MCF 10A (cell line): ENCODE measurements at places on chromosomes 13 and 19. TPM values are rescaled to one million over a fixed set of nuclear protein-coding genes. Genes with fewer than 3 reads are reported as not detected.

DNA sequence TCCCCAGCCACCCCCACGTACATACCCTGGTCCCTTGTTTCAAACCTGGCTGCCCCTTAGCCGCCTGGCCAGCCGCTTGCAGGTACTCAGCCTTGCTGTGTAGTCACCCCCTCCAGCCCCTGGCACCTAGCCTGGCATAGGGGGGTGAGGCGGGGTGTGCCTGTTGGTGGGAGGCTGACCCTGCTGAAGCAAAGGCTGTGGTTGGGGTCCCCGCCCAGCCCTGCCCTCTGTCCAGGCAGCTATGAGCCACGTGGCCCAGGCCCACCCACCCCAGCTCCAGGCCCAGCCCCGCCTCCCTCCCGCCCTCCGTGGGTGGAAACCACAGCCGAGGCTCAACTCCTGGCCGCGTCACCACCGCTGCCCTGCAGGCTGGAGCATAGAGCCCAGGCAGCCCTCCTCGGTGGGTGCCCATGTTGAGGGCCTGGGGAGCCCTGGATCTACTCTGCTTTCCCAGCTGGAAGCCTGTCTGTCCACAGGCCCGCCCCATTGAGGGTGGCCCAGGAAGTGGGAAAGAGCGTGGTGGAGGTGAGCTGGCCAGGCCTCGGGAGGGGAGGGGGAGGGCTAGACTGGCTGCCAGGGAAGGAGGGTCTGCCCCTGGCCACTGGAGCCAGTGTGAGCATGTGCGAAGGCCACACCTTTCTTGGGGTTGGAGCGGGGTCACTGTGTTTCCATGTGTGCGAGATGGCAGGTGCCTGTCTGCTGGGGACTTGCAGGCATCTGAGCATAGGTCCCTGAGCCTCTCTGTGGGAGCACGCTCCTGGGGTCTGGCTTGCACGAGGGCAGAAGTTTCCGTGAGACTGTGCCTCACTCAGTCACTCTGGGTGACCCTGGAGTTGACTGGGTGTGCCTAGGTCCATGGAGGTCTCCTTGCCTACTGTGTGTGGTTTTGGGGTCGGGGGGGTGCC, 31.0 kb downstream of the PAK4 start:
- no peak overlapping the region for H3K27ac ChIP-seq
- H3K36me3 ChIP-seq: no peaks in the 10 kb centered on the region
- DNase-seq: peak; percentile 18
- peaks cover 48% of the 10 kb centered on the region for H3K4me1 ChIP-seq
- H3K4me3 ChIP-seq: peak overlapping the region; percentile 23

DNA sequence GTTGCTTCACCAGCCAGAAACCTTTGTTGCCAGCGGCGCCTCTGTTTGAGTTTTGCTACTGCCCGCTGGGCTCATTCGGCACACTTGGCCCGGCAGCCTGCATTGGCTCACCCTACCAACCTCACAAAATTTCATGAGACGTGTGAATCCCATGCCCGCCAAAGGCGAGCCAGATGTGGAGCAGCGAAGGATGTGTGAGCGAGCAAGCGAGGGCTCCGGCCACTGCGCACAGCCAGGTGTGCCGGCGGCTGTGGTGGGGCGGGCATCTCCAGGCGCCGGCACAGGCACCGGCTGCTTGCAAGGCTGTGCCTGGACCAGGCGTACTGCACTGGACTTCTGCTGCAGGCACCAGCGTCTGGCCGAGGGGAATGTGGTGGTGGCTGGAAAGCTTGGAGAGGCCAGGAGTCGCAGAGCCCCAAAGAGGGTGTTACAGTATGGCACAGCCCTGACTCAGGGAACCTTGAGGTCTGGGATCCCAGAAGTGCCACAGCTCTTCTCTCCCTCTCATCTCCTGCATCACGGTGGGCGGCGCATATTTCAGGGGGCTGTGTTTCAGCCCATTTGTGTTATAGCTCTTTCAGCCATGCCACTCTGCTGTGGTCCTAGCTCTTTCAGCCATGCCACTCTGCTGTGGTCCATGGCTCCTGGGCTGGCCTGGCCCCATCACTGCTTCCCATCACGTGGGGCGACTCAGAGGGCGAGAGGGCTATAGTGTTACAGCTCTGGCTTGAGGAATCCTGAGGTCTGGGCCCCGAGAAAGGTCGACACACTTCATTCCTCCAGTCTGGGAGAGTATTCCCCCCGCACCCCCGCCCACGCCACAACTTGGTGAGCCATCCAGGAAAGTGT, 592.0 kb upstream of the SLITRK5 start:
- no peak overlapping the region for H3K27ac ChIP-seq
- DNase-seq: no peak
- no peak overlapping the region for H3K4me3 ChIP-seq
- no peaks in the 10 kb centered on the region for H3K4me1 ChIP-seq
- no peaks in the 10 kb centered on the region for H3K36me3 ChIP-seq
- no peaks in the 10 kb centered on the region for H3K27me3 ChIP-seq

DNA sequence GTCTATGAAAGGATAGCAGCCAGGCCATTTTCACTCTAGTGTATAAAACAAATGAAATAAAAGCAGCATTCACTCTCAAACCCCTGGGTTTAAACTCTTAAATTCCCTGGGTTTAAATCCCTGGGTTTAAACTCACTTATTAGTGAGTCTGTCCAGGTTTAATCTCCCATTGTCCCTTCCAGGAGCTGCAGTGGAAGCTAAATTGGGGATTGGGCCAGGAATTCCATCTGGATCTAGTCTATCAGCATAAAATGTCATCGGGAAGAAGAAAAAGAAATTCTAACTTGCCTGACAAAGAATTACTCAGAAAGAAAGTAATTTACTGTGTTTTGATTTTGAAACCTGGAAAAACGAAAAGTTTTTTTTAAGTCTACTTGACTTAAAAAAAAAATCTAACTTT, 54.8 kb downstream of the FRY start:
- H3K4me3 ChIP-seq: no peak overlapping the region
- H3K36me3 ChIP-seq: no peaks in the 10 kb centered on the region
- H3K4me1 ChIP-seq: no peaks in the 10 kb centered on the region
- H3K27me3 ChIP-seq: no peaks in the 10 kb centered on the region
- H3K27ac ChIP-seq: no peak overlapping the region
- DNase-seq: no peak

DNA sequence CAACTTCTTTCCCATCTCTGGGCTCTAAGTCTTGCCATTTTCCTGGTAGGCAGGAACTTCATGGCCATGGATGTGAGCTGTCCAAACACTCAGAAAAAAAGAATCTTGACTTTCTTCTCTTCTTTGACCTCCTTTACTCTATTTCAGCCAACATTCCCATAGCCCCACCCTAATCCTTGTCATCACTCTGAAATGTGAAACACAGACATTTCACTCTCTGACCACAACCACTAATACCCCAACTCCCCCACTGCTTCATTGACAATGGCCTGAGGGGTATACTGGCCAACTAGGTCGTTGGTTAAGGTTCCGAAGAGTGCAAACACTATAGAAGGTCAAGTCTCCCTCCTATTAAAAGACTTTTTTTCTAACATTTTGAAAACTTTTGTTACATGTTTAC, 4.7 kb upstream of the CYP2A13 start:
- H3K27ac ChIP-seq: no peak overlapping the region
- DNase-seq: no peak
- peaks cover 5% of the 10 kb centered on the region for H3K4me1 ChIP-seq
- H3K36me3 ChIP-seq: no peaks in the 10 kb centered on the region
- H3K4me3 ChIP-seq: no peak overlapping the region

DNA sequence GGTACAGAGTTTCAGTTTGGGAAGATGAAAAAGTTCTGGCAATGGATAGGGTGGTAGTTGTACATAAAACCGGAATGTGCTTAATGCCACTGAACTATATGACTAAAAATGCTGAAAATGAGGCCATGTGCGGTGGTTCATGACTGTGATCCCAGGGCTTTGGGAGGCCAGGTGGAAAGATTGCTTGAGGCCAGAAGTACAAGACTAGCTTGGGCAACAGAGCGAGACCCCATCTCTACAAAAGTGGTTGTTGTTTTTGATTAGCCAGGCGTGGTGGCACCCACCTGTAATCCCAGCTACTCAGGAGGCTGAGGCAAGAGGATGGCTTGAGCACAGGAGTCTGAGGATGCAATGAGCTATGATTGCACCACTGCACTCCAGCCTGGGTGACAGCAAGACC, 12.8 kb downstream of the SMAD9 start:
- DNase-seq: no peak
- no peak overlapping the region for H3K27ac ChIP-seq
- no peaks in the 10 kb centered on the region for H3K27me3 ChIP-seq
- no peak overlapping the region for H3K4me3 ChIP-seq
- no peaks in the 10 kb centered on the region for H3K36me3 ChIP-seq

DNA sequence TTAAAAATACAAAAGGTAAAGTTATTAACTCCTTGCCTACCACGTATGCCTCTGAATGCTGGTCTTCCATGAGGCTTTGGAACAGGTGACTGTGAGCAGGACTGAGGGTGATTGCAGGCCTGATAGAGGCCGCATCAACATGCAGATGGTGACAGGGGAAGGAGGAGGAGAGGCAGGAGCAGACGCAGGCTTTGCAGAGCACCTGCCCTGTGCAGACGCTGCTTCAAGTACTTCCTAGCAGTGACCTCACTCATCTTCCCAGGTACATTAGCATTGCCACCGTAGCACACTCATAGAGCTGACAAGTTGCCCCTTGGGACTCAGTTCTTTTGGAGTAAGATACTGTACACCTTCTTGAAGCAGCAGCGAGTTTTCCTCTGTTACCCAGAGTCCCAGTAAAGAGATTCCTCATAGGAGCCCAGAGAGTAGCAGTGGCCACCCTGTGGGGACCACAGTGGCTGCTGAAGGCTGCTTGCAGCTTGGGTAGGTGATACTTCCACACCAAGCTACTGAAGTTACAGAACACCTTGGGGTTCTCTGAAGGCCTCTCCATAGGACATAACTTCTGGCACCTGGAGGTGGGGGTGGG, 56.0 kb downstream of the ZNF536 start:
- H3K4me3 ChIP-seq: no peak overlapping the region
- no peak overlapping the region for H3K27ac ChIP-seq
- no peaks in the 10 kb centered on the region for H3K4me1 ChIP-seq
- no peaks in the 10 kb centered on the region for H3K36me3 ChIP-seq

- H3K27ac ChIP-seq: no peak overlapping the region
- H3K4me1 ChIP-seq: peaks cover 11% of the 10 kb centered on the region
- no peaks in the 10 kb centered on the region for H3K27me3 ChIP-seq
- peaks cover 78% of the 10 kb centered on the region for H3K36me3 ChIP-seq
- no peak overlapping the region for H3K4me3 ChIP-seq
Measured at GRCh38 chr13:19759669-19760068, 23.1 kb downstream of the PSPC1 start.

- DNase-seq: peak; percentile 84
- H3K4me1 ChIP-seq: peaks cover 8% of the 10 kb centered on the region
Measured at GRCh38 chr19:58228585-58229254, at the start of gene ZNF544. TSS of gene ZNF544 (plus strand) at chr19:58228914. CDS start at chr19:58244024, 15,110 bp downstream.

GRCh38 chr13:92833071-92833470, 393.5 kb upstream of the GPC6 start:
- H3K4me1 ChIP-seq: no peaks in the 10 kb centered on the region

- no peaks in the 10 kb centered on the region for H3K36me3 ChIP-seq
- no peaks in the 10 kb centered on the region for H3K4me1 ChIP-seq
- H3K27me3 ChIP-seq: peaks cover 13% of the 10 kb centered on the region
- no peak overlapping the region for H3K27ac ChIP-seq
- DNase-seq: no peak
Measured at GRCh38 chr19:15759962-15760565, 22.3 kb downstream of the OR10H3 start.

GRCh38 chr13:41313117-41313516, 2.0 kb downstream of the NAA16 start:
- H3K27me3 ChIP-seq: no peaks in the 10 kb centered on the region
- DNase-seq: no peak
- H3K27ac ChIP-seq: peak overlapping the region; percentile 86
- H3K4me3 ChIP-seq: peak overlapping the region; percentile 93
- peaks cover 13% of the 10 kb centered on the region for H3K36me3 ChIP-seq
- peaks cover 13% of the 10 kb centered on the region for H3K4me1 ChIP-seq

DNA sequence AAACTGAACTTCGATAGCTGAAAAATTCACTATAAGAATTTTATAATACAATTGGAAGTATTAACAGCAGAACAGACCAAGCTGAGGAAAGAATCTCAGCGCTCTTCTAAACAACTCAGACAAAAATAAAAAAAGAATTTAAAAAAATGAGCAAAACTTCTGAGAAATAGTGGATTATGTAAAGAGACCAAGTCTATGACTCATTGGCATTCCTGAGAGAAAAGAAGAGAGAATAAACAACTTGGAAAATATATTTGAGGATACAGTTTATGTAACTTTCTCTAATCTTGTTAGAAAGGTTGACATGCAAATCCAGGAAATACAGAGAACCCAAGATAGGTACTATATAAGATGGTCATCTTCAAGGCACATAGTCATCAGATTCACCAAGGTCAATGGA, 25.4 kb downstream of the SLC25A15 start:
- H3K36me3 ChIP-seq: peaks cover 22% of the 10 kb centered on the region
- no peaks in the 10 kb centered on the region for H3K4me1 ChIP-seq
- DNase-seq: no peak
- H3K4me3 ChIP-seq: no peak overlapping the region
- no peak overlapping the region for H3K27ac ChIP-seq

GRCh38 chr19:54421169-54421516, 5.9 kb downstream of the TTYH1 start:
- H3K27me3 ChIP-seq: peaks cover 20% of the 10 kb centered on the region
- DNase-seq: no peak
- H3K36me3 ChIP-seq: no peaks in the 10 kb centered on the region
- H3K4me3 ChIP-seq: no peak overlapping the region
- H3K4me1 ChIP-seq: no peaks in the 10 kb centered on the region
- H3K27ac ChIP-seq: no peak overlapping the region

DNA sequence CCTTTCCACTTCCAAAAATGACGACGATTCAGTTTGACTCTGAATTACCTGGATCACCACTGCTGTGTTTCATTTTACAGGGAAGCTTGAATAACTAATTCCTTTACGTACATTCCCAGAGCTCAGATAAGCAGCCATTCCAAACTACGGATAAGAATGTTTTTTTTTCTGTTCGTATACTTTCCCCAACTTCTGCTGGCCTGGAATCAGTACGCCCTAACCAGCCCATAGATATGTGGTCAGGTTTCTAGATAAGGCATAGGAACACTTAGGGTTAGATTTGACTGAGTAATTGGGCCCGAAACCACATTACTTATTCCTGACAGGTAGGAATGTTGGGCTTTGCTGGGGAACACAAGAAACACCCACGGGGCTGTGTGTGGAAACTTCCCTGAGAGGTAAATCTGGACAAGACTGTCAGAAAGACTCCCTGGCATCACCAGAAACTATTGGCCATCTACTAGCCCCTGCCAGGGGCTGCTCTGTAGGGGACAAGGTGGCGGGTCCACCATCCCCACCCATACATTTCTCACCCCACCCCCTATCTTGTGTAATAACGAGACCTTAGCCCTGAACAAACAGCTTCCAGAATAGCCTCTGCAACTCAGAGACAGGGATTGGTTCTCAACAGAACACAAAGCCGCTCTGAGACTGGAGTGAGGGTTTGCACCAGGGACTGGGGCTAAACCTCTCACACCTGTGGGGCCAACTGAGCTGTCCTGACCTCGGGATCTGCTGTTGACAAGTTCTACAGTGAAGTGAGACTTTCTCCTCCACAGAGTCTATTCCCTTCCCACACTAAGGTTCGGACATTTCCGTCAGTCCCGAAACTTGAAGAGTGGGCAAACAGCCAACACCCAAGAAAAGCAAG, 15.6 kb downstream of the RHPN2 start:
- no peaks in the 10 kb centered on the region for H3K27me3 ChIP-seq
- H3K36me3 ChIP-seq: no peaks in the 10 kb centered on the region
- H3K27ac ChIP-seq: no peak overlapping the region
- peaks cover 20% of the 10 kb centered on the region for H3K4me1 ChIP-seq

Gene OR7D2
- not detected in 2 replicates for total RNA-seq

Gene SPC24
- total RNA-seq: 8.6 and 16.4 TPM in 2 replicates

Gene HPN
- total RNA-seq: not detected in 2 replicates

Gene PRMT1
- 236 and 304 TPM in 2 replicates for total RNA-seq

Gene NKPD1
- total RNA-seq: 0.09 and 0.22 TPM in 2 replicates
